ENCODE measurements at places on chromosomes 2 and 18.
A peak's percentile ranks its signal among the peaks of the same experiment; 100 is the strongest.

DNA sequence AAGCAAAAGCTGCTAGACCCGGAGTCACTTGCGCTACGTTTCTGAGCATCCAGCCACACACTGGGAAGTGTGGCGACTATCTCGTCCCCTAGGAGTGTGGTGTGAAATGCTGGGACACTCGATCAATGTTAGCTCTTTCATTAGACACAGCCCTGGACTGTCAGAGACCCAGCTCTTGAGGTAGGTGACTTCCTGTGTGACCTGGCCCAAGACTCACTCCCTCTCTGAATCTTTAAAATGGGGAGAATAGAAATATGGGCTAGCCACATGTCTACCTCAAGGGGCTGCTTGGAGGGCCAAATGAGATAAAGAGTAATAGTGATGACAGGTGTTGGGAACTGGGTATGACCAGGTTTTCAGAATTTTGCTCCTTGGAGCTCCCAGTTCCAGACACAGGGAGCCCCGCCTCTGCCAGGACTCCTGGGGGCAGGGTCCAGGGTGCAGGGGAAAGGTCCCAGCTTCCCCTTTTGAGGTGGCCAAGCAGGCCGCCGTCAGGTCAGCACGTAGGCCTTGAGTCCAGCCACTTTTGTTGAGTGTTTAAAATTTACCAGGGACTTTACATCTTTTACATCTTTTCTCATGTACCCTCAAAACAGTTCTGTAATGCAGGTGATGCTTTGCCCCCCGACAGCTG lies 36.0 kb downstream of the CTIF start:
- no peak for DNase-seq

DNA sequence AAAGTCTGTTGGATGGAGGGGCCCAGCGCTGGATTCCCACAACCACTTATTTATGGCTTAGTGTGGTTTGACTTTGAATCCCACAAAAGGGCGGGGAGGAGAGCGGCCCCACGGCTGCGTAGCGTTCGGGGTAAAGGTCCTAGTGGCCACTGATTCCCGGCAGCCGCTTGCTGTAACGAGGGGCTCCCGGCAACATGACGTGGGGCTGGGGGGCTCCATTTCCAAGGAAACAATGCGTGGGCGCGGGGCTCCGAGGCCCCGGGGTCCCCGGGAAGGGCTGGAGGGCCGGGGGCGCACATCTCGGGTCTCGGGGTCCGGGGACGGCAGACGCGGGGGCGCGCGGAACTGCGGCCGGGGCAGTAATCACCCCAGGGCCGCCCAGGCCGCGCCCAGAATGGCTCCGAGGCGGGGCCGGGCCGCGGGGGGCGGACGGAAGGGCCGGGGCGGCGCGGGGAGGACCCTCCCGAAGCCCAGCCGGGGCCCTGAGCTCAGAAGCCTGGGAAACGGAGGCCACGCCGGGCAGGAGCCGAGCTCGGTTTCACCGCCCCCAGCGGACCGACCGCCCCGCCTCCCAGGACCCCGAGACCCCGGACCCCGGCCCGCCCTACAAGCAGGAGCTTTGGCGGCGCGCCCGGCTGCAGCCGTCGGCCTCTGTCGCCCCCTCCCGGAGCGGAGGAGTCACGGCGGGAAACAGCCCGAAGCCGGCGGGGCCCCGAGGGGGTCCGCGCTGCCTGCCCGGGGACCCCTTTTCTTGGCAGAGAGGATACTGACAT lies 11.9 kb upstream of the MLPH start:
- no peak for DNase-seq

DNA sequence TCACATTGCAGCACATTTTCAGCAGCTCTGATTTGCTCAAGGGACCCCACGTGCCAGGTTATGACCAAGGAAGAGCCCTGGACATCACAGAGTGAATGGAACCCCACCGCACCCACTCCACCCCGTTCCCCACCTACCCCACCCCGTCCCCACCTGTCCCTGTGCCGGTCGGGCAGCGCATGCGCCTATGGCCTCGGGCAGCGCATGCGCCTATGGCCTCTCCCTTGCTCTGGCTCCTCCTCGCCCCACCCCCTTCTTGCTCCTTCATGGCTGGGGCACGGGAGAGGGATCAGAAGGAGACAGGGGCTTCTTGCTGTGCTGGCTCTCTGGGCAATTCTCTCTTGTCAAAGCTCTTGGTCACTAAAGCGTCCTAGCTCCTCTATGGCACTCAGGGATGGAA lies 371.8 kb upstream of the HS6ST1 start:
- DNase-seq = no peak

DNA sequence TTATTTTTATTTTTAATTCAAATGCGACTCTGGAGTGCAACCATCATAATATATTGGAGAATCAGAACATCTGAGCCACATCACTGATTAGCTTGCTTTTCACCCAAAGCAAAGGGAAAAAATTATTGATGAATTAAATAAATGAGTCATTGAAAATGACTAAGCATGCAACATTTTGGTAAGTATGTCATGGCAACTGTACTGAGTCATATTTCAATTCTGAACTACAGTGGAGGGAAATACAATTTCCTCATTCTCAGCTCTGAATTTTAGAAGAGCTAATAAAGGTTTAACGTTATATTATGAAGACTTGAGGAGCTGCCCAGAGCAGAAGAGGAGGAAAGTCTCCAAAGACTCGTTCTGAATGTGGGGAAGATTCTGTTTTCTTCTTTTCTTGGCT lies 89.6 kb upstream of the CCDC68 start:
- DNase-seq = peak; percentile 23

GRCh38 chr2:239930378-239930777 lies 94.8 kb downstream of the NDUFA10 start:
- DNase-seq = no peak

GRCh38 chr2:134738141-134738870 lies 19.5 kb upstream of the TMEM163 start:
- DNase-seq = no peak

GRCh38 chr2:41446266-41446665 lies 601.6 kb upstream of the PKDCC start:
- DNase-seq = no peak

DNA sequence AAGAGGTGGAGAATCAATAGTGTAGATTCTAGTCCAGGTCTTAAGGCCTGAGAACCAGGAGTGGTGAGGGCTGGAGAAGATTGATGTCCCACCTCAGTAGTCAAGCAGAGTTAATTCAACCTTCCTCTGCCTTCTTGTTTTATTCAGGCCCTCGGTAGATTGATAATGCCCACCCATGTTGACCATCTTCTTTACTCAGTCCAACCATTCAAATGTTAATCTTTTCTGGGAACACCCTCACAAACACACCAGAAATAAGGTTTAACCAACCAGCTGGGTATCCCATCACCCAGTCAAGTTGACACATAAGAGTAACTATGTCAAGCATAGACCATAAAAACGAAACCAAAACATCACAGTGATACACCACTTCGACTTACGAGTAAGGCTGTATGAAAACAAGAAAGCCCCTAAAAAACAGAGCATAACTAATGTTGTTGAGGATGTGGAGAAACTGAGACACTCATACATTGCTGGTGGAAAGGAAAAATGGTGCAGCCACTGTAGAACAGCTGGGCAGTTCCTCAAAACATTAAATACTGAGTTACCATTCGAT lies 57.5 kb downstream of the SLC35F5 start:
- no peak for DNase-seq
